ENCODE measurements at places on chromosomes 5 and 9. TPM values are rescaled to one million over a fixed set of nuclear protein-coding genes. Genes with fewer than 3 reads are reported as not detected.

GRCh38 chr9:7094052-7094451 is 336.3 kb downstream of the KDM4C start:
- no peak for DNase-seq

FOXD4L6 gene
- not detected for total RNA-seq

ZBED3 gene
- 7.8 TPM for total RNA-seq

DNA sequence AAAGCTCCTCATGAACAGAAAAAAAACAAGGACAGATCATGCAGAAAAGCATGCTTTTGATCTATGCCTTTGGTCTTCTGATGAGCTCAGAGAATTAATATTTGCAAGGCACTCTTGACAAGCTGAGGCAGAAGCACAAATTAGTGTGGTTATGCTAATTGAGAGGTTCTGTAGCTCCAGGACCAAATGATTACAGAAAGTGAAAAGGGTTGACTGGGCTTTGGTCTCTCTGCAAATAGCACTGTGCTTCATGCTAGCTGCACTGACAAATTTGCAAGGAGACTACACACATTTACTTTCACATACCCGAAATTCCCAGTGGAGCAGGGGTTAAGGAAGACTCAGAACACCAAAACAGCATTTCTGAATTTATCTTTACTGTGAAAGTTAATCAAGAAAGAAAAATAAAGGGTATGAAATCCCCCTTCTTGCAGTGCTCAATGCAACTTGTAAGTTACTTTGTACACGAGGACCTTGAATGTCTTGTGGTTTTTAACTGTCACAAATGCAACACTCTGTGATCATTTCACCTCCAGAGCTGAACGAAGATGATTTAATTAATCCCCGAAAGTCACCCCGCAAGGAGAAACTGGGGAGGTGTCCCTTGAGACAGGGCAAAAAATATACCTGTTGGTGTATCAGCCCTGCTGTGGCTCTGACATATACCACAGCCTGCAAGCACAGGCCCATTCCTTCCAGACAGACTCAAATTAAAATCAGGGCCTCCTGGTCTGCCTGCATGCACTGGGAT is 11.9 kb downstream of the RAPGEF1 start:
- no peak for DNase-seq

- no peak for DNase-seq
These were observed 22.2 kb downstream of the OLFM1 start for GRCh38 chr9:135109650-135110049.

HMCN2 gene
- total RNA-seq, result 5.5 TPM

GFI1B gene
- total RNA-seq, result 0.27 TPM

DNA sequence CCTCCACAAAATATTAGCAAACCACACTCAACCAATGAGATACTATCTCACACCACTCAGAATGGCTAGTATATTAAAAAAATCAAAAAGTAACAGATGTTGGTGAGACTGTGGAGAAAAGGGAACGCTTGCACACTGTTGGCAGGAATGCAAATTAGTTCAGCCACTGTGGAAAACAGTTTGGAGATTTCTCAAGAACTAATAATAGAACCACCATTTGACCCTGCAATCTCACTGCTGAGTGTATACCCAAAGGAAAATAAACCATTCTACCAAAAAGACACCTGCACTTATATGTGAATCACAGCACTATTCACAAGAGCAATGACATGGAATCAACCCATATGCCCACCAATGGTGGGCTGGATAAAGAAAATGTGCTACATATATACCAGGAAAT is 393.5 kb downstream of the PDE4D start:
- DNase-seq, result no peak

MLANA gene
- total RNA-seq, result not detected

UGT3A1 gene
- not detected for total RNA-seq

DNA sequence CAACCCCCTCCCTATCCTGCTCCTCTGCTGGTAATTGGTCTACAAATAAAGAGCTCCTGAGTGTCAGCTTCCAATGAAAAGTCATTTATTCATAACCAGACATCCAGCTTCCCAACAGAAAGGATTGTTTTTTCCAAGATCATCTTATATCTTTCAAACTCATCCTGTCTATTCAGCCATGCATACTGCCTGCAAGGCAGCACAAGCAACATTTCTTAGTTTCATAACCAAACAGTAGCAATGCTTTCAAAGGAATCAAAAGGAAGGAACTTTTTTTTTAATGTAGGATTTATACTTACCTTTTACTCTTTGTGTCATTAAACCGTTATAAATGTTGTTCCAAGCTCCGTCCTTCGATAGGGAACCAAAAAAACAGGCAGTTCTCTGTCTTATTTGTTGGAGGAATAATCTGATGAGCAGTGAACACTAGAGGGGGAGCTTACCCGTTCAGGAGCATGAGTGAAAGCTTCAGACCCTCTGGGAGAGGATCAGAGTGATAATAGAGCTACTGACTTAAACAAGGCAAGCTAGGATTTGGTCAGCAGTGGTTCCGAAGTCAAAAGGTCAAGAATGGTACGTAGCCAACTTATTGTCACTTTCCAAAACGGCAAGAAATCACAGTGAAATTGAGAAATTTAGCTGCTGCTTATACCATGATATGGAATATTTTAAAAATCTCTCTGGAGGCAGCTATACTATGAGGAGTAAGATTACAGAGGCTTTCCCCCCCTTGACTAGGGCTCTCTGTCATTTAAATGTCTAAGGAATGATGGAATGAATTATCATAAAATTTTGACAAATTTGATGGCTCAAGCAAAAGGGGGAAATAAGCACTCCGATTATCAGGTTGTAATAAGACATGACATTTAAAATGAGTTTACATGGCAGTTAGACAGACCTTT is 892.9 kb downstream of the NR2F1-AS1 start:
- no peak for DNase-seq

- DNase-seq, result no peak
These were observed 120.0 kb upstream of the CDKN2B start for GRCh38 chr9:22129133-22129532.

ANKRD31 gene
- 0.11 TPM for total RNA-seq

DNA sequence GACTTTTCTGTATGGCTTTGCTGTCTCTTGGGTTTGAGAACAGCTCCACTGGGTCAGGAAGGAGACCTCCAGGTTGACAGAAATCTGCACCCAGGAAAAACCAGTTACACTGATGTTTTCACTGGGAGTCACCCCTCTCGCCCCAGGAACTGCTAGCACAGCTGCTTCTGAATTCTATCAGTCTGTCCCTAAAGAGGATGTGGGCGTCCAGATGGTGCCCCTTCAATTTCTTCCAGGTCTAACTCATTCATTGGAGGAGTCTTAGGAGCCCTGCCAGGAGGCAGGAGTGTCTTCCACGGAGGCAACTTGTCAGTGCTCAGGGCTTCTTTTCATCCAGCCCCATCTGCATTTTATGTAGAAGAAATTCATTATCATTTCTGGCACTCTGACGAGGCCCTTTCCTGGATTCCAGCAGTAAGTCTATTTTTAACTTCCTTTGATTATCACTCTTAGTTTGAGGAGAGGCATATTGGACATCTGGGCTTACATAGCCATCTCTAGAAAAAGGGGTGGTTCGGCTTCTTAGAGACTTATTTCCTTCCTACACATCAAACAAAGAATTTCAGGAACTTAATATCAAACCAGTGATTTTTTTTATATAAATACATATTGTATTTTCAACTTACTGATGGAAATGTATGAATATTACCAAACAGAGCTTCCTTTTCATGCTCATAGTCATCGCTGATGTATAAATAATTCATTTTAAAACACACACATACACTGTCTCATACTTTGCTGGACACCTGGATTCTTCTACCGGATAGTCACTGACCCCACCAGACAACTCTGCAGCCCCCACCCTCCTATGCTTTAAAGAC is 148.8 kb downstream of the IRX2 start:
- no peak for DNase-seq

BNC2 gene
- 3.5 TPM for total RNA-seq

- DNase-seq, result no peak
These were observed 277.1 kb downstream of the NR3C1 start for GRCh38 chr5:143126174-143127019.

DNA sequence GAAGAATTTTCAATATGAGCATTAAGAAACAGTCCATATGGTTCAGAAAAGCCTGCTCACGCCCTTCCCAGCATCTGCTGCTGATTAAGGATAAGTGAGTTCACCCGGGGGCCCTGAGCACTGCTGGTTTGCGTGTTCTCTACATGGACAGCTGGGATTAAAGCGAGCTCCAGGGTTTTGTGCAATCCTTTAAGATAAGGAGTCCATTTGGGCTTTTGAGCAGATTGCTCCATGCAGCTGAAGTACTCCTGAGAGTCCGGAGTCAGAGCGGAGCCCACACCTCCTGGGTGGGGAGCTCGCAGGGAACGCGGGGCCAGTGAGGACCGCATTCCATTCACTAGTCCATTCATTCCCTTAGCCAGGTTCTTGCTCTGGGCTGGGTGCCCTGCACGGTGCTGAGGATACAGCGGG is 149.3 kb upstream of the COL5A1 start:
- peak; percentile 69 for DNase-seq

GRCh38 chr5:56328753-56329560 is 95.8 kb upstream of the ANKRD55 start:
- no peak for DNase-seq

DNA sequence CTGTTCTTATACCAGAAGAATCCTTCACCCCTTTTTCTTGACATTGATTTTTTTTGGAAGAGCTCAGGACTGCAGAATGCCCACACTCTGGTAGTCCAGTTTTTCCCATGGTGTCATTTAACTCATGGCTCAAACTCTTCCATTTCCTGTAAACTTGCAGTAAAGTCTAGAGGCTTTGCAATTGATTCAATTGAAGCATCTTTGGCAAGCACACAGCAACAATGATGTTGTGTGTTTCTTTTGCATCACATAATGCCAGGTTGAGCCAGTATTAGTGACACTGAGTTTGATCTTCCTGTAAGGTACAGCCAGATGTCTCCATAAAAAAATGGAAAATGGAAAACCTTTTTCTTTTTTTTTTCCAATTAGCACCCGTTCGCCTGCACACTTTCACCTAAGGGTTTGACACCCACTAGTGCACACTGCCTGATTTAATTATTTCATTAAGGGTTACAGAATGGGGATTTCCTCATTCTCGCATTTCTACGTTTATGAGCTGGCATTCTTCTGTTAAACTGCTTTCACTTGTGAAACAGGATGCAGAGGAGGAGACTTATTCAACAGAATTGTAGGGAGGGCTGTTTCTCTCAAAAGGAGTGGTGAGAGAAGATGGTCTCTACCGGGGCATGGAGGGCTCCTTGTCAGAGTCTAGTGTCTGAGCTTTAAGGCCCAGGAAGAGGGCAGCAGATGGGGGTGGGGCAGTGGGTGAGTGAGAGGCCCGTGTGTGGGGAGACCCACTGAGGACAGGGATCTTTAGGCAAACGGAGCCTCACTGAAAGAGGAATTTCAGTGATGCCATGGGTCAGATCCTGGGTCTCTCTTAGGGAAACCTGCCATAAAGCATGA is 2.2 kb upstream of the S1PR3 start:
- DNase-seq, result no peak

CDKN2A gene
- total RNA-seq, result 0.30 TPM

- DNase-seq, result no peak
These were observed 78.2 kb upstream of the RXRA start for GRCh38 chr9:134247918-134248631.

EDIL3 gene
- 3.5 TPM for total RNA-seq

GRCh38 chr5:172558076-172558976 is 82.7 kb upstream of the NEURL1B start:
- peak; percentile 18 for DNase-seq

DNA sequence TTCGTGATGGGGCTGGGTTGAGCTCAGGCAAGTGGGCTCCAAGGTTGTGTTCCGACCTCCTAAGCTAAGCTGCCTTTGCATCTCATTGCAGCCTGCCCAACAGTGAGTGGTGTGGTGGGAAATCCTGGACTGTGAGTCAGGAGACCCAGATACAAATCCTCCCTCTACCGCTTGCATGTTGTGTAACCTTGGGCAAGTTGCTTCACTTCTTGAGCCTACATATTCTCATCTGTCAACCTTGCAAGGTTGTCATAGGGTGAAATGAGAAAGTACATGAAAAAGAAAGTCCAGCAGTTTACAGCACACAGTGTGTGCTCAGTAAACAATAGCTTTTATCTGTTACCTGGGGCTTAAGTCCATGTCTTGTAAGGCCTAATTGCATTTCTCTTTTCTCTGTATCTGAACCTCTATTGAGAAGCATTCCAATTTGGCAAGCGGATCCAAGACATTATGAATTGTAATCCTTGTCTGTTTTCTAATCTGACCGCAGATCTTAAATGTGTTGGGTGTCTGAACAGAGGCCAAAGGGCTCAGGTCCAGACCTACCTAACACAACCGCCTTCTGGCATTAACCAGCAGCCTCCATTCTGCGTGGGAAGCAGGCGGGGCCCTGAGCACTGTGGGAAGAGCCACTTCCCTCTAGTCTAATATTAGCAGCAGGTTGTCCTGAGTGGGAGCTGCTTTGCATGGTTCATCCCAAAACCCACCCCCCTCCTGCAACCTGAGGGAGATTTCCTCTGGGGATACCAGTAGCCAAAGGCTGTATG is 1.8 kb upstream of the GALNT12 start:
- DNase-seq, result no peak

- DNase-seq, result no peak
These were observed 82.9 kb upstream of the TRIM32 start for GRCh38 chr9:116604251-116604650.

GRCh38 chr5:42944989-42945388 is 95.1 kb downstream of the ANXA2R start:
- no peak for DNase-seq

GRCh38 chr5:59665086-59665831 is 228.3 kb downstream of the PDE4D start:
- no peak for DNase-seq

DNA sequence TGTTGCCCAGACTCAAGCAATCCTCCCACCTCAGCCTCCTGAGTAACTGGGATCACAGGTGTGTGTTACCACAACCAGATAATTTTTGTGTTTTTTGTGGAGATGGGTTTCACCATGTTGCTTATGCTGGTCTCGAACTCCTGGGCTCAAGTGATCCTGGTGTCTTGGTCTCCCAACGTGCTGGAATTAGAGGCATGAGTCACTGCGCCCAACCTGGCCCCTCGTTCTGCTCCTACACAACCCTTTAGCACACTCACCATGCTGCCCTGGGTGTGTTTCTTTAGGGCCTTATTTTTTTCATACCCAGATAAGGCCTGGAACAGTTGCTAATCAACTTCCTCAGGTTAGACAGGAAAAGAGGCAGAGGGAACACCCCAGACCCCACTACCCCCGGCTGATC is 2.6 kb downstream of the PDZD2 start:
- DNase-seq, result no peak

- DNase-seq, result no peak
These were observed 596.1 kb downstream of the ELAVL2 start for GRCh38 chr9:23229890-23230317.

GRCh38 chr9:116939614-116940013 is 252.5 kb downstream of the TRIM32 start:
- no peak for DNase-seq

CXCL14 gene
- 0.49 TPM for total RNA-seq

ARAP3 gene
- total RNA-seq, result 15.2 TPM

GRCh38 chr5:98637557-98637956 is 135.9 kb upstream of the RGMB start:
- no peak for DNase-seq

GRCh38 chr9:121486043-121486442 is 13.6 kb downstream of the GGTA1 start:
- no peak for DNase-seq

GRCh38 chr9:35110327-35110761 is 5.3 kb downstream of the ATOSB start:
- DNase-seq, result no peak
